Suppressor macrophage treated with lipopolysaccharide for 4 hours (primary cell): ENCODE measurements at places on chromosomes 4 and X.

DNA sequence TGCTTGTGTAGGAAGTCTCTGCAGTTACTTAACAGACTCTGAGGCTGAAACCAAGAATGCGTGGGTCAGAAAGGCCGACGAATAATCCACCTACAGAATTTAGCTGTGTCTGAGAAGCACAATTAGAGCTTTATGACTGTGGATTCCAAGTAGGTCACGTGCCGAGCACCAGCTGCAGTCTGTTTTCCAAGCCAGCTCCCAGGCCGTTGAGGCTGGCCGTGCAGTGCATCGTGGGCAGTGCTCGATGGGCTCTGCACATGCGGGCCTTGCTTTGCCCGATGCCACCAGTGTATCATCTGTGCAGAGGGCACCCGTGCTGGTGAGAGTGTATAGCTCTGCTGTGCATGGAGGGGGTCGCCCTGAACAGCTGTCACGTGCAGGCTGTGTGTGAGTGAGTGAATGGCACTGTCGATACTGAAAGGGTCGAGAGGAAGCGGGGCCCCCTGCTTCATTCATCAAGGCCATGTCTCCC lies 67.5 kb upstream of the CLDN34 start:
- DNase-seq = no peak

DNA sequence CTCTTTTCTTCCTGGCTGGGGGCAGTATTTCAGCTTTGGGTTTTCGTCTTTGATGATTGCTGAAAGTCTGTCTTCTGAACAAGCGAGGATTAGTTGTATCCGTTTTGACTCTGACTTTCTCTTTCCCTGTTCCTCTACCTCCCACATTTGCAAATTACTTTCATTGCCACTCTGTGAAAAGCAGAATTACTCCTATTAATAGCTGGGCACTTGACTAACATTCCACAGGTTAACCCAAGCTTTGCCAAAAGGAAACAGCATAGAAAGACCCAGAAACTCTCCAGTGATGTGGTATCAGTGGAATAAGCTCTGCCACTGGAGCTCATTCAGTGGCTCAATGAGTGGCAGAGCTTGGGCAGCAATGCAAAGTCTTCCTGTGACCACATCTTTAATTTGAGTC lies 238.9 kb downstream of the PALLD start:
- no peak for DNase-seq

GRCh38 chr4:16250661-16251365 lies 24.5 kb upstream of the TAPT1 start:
- DNase-seq = no peak

- DNase-seq = no peak
These were observed 24.1 kb upstream of the SOD3 start for GRCh38 chr4:24771241-24771640.

GRCh38 chr4:21722157-21722839 lies 226.3 kb downstream of the KCNIP4 start:
- no peak for DNase-seq

GRCh38 chr4:69518102-69518501 lies 22.4 kb upstream of the UGT2B4 start:
- no peak for DNase-seq

DNA sequence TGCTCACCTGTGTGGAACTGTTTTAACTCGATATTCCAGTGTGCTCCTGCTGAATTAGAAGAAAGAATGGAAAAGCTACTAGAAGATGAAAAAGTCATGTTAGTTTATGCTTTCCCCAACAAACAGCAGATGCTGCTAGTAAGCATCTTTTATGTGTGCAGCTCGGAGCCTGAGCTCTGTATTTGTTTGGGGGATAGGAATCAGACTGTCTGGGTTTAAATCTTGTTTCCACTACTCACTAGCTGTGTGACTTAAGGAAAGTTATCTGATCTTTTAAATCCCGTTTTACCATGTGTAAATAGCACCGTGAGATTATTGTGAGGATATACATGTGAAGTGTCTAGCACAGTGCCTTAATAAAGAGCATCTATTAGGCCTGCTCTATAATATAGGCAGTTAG lies 24.0 kb upstream of the SPARCL1 start:
- no peak for DNase-seq

DNA sequence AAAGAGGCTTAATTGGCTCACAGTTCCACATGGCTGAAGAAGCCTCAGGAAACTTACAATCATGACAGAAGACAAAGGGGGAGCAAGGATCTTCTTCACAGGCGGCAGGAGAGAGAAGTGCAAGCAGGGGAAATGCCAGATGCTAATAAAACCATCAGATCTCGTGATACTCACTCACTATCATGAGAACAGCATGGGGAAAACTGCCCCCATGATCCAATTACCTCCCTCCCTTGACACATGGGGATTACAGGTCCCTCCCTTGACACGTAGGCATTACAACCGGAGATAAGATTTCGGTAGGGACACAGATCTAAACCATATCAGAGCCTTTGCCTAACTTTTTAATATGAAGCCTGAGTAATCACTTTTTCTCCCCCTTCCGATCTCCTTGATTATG lies 43.7 kb upstream of the MAPK10 start:
- no peak for DNase-seq
